Adrenal gland (tissue), 19 donors: ENCODE measurements at places on chromosomes 6 and 20. TPM values are rescaled to one million over a fixed set of nuclear protein-coding genes. Genes with fewer than 3 reads are reported as not detected.

GRCh38 chr6:149441740-149442139 lies 41.7 kb downstream of the SUMO4 start:
- H3K27me3 ChIP-seq, result no peaks in the 10 kb centered on the region
- no peak for DNase-seq
- no peak overlapping the region for H3K27ac ChIP-seq
- no peaks in the 10 kb centered on the region for H3K36me3 ChIP-seq

The PPP1R14C gene
- not detected for total RNA-seq

The PSORS1C2 gene
- total RNA-seq, result not detected

The NRN1 gene
- 1.1 TPM for total RNA-seq

- H3K27me3 ChIP-seq, result no peaks in the 10 kb centered on the region
- no peak for DNase-seq
These were observed 201.1 kb upstream of the RREB1 start for GRCh38 chr6:6906570-6907213.

DNA sequence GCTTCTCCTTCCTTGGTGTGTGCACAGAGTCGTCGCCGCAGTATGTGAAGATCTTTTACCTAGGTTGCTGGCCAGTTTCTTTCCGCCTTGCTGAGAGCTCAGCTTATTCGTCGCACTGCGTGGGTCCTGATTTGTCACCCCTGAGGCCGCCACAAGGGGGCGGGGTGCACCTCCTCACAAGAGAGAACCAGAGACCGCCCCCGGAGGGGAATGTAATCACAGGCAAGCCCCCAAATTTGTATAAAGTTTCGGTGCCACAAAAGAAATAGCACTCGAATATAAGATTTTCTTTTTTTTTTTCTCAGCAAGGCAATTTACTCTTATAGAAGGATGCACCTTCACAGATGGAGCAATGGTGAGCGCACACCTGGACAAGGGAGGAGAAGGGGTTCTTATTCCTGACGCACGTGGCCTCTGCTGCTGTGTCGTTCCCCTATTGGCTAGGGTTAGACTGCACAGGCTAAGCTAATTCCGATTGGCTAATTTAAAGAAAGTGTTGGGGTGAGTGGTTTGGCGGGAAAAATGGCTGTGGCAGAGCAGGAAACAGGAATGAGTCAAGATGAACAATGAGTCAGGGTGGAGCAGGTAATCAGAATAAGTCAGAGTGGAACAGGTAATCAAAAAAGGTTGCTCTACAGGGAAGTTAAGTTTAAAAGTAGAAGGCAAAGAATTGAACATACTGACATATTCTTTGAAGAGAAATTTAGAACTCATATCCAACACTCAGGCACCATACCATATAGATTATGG lies 19.5 kb downstream of the NCOA3 start:
- no peaks in the 10 kb centered on the region for H3K4me1 ChIP-seq
- no peak overlapping the region for H3K4me3 ChIP-seq
- H3K36me3 ChIP-seq, result no peaks in the 10 kb centered on the region

- H3K27me3 ChIP-seq, result no peaks in the 10 kb centered on the region
- H3K36me3 ChIP-seq, result no peaks in the 10 kb centered on the region
- no peak for DNase-seq
- no peak overlapping the region for H3K4me3 ChIP-seq
- no peaks in the 10 kb centered on the region for H3K4me1 ChIP-seq
These were observed 240.0 kb downstream of the HDGFL1 start for GRCh38 chr6:22809370-22809769.

DNA sequence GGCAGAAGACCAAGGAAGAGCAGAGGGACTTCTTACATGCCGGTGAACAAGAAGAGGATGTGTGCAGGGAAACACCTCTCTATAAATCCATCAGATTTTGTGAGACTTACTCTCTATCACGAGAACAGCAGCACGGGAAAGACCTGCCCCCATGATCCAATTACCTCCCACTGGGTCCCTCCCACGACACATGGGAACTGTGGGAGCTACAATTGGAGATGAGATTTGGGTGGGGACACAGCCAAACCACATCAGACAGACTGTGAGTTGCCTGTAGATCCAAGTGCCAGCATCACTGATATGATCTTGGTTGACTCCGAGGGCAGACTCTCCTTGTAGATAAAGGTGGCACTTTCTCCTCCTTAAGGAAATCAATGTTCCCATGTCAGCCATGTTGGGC lies 414.8 kb upstream of the JARID2 start:
- H3K36me3 ChIP-seq, result no peaks in the 10 kb centered on the region
- no peaks in the 10 kb centered on the region for H3K4me1 ChIP-seq
- no peak overlapping the region for H3K27ac ChIP-seq
- H3K27me3 ChIP-seq, result no peaks in the 10 kb centered on the region
- H3K4me3 ChIP-seq, result no peak overlapping the region
- no peak for DNase-seq

The MAK gene
- 0.22 TPM for total RNA-seq

- no peak for DNase-seq
- no peaks in the 10 kb centered on the region for H3K36me3 ChIP-seq
- H3K4me1 ChIP-seq, result peaks cover 32% of the 10 kb centered on the region
- no peak overlapping the region for H3K4me3 ChIP-seq
These were observed 2.6 kb downstream of the EPHA7 start for GRCh38 chr6:93416571-93417420.

DNA sequence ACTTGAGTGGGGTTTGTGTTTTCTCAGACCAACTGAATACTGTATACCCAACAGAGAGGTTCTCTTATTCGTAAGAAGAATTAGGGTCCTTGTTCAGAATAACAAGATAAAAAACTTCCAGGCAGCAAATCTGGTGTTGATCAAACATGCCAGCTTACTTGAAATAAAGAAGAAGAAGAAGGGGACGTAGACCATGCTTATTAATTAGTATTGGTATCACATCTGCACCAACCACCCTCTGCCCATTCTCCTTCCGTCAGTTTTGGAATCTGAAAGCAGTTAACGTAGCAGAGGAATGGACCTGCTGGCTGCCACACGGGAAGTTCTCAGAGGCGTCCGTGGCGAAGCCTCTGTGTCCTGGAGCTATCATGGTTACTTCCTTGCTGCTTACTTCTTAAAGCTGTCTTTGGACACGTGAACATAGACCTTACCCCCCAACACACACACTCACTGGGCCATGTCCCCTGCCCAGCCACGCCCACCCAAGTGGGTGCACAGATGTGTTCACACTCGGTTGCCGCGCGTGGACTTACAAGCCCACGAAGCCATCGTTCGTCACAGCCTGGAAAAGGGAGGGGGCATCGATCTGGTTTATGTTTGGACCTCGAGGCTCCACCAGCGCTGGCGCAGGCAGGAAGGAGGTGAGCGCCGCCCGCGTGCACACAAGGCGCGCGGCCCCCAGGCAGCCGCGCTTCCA lies 4.1 kb upstream of the DLL1 start:
- H3K27me3 ChIP-seq, result peaks cover 34% of the 10 kb centered on the region
- peaks cover 36% of the 10 kb centered on the region for H3K4me1 ChIP-seq
- H3K27ac ChIP-seq, result no peak overlapping the region
- DNase-seq, result no peak

The LY6G6C gene
- total RNA-seq, result not detected

DNA sequence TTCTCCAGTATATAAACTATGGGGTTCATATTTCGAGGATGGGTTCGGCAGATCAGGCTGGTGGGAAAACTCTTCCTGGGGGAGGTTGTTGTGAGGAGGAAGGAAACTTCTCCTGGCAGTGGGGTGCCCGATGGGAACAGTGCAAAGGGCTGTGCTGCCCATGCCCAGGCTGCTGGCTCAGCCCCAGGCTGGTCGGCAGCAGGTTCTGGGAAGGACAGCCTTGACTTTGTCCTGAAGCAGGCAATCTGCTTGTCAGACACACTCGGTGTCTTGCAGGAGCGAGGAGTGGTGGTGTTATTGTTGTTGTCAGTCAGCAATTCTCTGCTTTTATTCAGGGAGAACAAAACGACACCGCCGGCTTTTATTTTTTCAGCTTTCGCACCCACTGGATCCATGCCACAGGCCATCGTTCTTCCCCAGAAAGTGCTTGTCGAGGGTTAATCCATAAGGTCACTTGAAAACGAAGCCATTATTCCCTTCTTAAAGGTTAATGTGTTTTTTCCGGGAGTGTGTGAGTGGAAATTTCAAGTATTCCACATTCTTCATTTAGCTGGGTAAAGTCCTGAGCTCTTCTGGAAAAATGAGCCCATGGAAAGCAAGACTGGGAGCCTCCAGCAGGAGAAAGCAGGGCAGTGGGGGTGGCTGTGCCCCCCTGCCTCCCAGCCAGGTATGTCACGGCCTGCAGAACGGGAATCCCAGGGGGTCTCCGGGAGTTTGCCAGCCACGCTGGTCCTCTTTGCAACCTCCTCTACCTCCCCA lies 57.0 kb upstream of the STX16 start:
- H3K36me3 ChIP-seq, result no peaks in the 10 kb centered on the region
- no peak for DNase-seq
- no peaks in the 10 kb centered on the region for H3K4me1 ChIP-seq
- no peak overlapping the region for H3K27ac ChIP-seq

The SMLR1 gene
- 0.11 TPM for total RNA-seq

DNA sequence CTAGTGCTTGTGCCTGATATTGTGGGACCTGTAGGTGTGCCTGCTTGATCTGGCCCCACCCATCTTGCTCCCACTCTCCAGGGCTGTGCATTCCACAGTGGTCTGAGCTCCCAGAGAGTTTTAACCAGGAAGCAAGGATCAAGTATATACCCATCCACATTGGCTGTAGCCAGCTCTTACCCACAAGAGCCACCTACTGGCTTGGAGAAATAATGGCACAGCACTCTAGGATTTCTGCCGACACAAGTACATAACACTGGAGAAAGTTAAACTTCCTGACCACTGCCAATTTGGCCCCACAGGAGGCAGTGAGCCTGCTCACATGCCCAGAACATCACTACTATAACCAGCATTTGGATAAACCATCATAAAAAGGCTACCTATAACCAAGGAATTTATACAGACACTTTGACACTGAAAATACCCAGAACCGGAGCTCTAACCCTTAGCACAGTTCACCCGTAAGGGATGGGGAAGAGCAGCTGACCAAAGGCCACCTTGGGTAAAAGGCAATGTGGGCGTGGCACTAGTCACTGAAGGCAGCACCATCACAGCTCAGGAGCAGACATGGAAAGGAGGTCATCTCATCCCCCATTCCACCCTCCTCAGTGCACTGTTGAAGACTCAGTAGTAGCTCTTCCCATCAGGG lies 440.4 kb downstream of the BTBD3 start:
- H3K27me3 ChIP-seq, result no peaks in the 10 kb centered on the region
- no peak overlapping the region for H3K4me3 ChIP-seq
- no peak for DNase-seq
- no peaks in the 10 kb centered on the region for H3K4me1 ChIP-seq
- no peak overlapping the region for H3K27ac ChIP-seq

DNA sequence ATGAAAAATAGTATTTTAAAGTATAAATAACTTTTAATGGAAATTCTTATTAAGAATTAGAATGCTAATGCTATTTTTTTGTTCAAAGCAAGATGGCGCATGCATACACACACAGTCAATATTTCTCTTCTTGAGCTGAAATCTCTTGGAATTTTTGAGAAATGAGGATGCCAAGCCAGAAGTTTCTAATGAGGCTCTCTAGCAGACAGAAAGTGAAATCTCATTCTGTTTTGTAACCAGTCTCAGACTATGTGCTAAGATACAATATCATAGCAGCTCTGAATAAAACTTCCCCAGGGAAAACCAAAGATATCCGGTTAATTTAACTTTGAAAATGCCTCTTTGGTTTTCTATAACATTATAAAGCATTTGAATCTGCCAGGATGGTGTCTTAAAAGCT lies 97.2 kb upstream of the HDAC2 start:
- no peaks in the 10 kb centered on the region for H3K4me1 ChIP-seq
- no peak for DNase-seq
- no peaks in the 10 kb centered on the region for H3K36me3 ChIP-seq
- H3K27ac ChIP-seq, result no peak overlapping the region
- no peak overlapping the region for H3K4me3 ChIP-seq

DNA sequence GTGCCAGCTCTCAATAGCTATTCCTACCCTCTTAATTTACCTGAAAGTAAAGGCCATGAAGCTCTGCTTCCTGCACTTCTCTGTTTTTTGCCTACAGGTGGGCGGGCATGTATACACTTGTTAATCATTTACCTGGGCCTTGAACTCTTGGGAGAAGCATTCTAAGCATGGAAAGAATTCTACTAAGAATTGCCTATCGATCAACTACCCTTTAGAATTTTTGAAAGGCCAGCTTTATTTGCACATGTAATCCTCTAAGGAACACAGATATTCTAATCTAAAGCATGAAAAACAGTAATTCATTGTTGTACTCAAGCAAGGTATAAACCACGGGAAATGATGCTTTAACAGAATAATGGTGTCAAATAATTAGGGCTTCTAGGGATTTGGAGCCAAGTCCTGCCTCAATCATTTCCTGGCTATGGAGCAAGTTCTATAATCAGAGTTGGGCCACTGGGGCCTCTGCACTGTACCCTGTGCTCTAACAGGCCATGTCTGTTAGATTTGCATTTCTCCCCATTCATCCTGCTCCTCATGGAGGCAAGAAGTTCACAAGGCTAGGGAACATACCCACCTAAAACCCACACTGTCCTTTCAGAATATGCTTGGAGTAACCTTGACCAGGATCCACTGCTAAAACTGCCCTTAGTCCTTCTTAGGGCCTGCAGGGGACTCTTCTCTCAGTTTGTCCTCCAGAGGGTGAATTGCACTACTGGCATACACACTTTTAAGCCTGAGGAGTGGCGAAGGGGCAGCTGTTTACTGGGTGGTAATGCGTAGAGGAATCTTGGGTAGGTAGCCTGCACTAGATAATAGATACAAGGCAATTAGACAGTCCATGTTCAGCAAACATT lies 276.4 kb upstream of the JAG1 start:
- no peak for DNase-seq
- H3K27ac ChIP-seq, result no peak overlapping the region
- H3K36me3 ChIP-seq, result no peaks in the 10 kb centered on the region
- no peak overlapping the region for H3K4me3 ChIP-seq

GRCh38 chr20:2533118-2533517 lies 3.3 kb upstream of the TMC2 start:
- no peak overlapping the region for H3K4me3 ChIP-seq
- no peaks in the 10 kb centered on the region for H3K4me1 ChIP-seq
- no peaks in the 10 kb centered on the region for H3K36me3 ChIP-seq
- H3K27me3 ChIP-seq, result no peaks in the 10 kb centered on the region

- no peak within 1 kb of the TSS for H3K4me3 ChIP-seq
- H3K27me3 ChIP-seq, result no peaks in the 10 kb centered on the region
- H3K27ac ChIP-seq, result no peak within 1 kb of the TSS
- no peaks in the 10 kb centered on the region for H3K36me3 ChIP-seq
- H3K4me1 ChIP-seq, result no peaks in the 10 kb centered on the region
These were observed at the start of gene HLA-DQB1 for GRCh38 chr6:32666420-32667300. HLA-DQB1 (minus strand) TSS chr6:32666657; CDS start chr6:32666607, 50 bp downstream.

DNA sequence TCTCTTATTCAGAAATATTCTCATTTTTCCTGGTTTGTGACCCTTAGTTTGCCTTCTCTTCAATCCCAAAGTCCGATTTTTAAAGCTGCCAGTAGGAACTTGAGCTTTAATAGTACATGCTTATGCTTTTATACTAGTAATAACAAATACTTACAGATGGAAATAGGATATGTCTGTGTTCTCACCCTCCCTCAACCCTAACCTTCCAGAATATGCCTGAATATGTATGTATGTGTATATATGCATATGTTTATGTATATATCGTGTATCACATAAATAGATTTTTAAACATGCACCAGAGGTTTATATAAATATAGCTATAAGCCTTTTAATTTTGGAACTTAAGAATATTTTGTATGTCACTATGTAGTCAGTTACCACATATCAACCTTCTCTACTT lies 38.8 kb downstream of the CDYL start:
- no peak overlapping the region for H3K27ac ChIP-seq
- H3K4me3 ChIP-seq, result no peak overlapping the region
- H3K36me3 ChIP-seq, result no peaks in the 10 kb centered on the region
- H3K4me1 ChIP-seq, result peaks cover 6% of the 10 kb centered on the region
- H3K27me3 ChIP-seq, result no peaks in the 10 kb centered on the region

GRCh38 chr20:33233129-33233774 lies 2.5 kb upstream of the BPIFA1 start:
- no peaks in the 10 kb centered on the region for H3K36me3 ChIP-seq
- H3K27ac ChIP-seq, result no peak overlapping the region
- H3K4me3 ChIP-seq, result no peak overlapping the region
- no peaks in the 10 kb centered on the region for H3K4me1 ChIP-seq
- H3K27me3 ChIP-seq, result no peaks in the 10 kb centered on the region
- no peak for DNase-seq

The SLC22A23 gene
- total RNA-seq, result 4.0 TPM
